ENCODE measurements at places on chromosomes 1 and 21.

DNA sequence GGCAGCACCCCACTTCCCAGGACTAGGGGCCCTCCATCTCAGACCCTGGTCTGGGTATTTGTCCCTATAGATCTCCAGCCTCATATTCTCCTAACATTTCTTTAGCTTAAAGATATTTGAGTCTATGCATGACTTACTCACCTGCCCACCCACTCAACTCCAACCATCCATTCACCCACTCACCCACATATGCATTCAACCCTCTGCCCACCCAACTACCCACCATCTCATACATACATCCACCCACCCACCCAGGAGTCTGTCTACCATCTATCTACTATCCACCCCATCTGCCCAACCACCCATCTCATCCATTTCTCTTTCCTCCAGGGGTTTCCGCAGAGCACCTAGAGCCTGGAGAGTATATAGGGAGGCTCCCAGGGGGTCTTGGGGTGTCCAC is 42.7 kb downstream of the FAAH start:
- DNase-seq = no peak

GRCh38 chr1:241847540-241847795 is 536 bp upstream of the EXO1 start:
- DNase-seq = no peak

- DNase-seq = no peak
These were observed 31.7 kb upstream of the CAPZB start for GRCh38 chr1:19517017-19517416.

GRCh38 chr1:54375712-54376429 is 30.3 kb downstream of the SSBP3 start:
- DNase-seq = no peak

Data from activated T-helper 1 cell treated with anti-CD3 and anti-CD28 coated beads, Interleukin-2, amount 50 U/mL, for 16 hours (primary cell).